Stimulated activated CD8-positive, alpha-beta memory T cell treated with anti-CD3 and anti-CD28 coated beads, Interleukin-7, amount 100 ng/mL, for 24 hours (primary cell): ENCODE measurements at places on chromosomes 6 and 20.

GRCh38 chr20:62748311-62748710, 39.7 kb downstream of the NTSR1 start:
- DNase-seq, result no peak

DNA sequence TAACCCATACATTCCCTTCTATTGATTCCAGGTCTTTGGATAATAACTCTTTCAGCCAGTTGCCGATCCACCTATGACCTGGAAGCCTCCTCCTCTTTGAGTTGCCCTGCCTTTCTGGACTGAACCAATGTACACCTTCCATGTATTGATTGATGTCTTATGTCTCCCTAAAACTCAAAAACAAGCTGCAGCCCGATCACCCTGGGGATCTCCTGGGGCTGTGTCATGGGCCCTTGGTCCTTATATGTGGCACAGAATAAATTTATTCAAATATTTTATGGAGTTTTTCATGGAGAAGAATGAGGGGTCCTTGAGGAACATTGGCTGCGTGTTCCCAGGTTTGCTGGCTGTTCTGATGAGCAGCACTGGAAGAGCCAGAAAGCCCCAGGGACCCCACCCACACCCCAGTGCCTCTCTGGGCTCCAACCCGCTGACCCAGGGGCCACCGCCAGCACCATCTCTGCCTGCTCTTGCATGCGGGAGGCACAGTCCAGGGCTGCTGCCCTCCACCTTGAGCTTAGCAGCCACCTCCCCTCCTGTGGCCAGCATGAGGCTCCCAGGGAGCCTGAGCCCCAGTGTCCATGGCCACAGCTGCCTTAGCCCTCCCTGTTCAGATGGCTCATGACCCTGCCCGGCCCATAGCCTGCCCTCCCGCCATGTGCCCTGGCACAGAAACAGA, 36.5 kb upstream of the CST7 start:
- no peak for DNase-seq

DNA sequence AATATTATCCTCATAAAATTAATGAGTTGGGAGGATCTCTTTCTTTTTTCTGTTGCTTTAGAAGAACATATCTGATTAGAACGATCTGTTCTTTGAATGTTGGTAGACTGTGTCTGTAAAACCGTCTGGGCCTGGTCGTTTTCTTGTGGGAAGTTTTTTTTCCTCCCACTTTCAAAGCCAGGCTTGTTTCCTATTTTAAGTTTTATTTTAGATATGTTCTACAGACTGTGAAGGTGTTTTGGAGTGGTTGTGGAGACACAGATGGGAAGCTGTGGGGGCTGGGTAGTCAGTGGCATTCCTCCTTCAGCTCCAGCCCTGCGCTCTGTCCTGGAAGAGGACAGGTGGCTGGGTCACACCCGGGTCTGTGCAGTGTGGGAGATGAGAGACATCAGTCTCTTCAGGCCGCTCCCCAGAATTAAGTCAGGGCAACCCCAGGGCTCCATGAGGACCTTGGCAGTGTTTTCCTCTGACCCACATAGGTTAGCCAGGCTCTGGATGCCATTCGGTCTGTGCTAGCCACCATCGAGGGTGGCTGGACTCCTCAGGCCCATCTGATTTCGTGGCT, 92.0 kb upstream of the SCP2D1 start:
- DNase-seq, result no peak

- no peak for DNase-seq
Observed at GRCh38 chr20:17467120-17467655, 64.0 kb downstream of the BFSP1 start.

- DNase-seq, result no peak
Observed at GRCh38 chr6:1766654-1767053, 156.9 kb downstream of the FOXC1 start.

DNA sequence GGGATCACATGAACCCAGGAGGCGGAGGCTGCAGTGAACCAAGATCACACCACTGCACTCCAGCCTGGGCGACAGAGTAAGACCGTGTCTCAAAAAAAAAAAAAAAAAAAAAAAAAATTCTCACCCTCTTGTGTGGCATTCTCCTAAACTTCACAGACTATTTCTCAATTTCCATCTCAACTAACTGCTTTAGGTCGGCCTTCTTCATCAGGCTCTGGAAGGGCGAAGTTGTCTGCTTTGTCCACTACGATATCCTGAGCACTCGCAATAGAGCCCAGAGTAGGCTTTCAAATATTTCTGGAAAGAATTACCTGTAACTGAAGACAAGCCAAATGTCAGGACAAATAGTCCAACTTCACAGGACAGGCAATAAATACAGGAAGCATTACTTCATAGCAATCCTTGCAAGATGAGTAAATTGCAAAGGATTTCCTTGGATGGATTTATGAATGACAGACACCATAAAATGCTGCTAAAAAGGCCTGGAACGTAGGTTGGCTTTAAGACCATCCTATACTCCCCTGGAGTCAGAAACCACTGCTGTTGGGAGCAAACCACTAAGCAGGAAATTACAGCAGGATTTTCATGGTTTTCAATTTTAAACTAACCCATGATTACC, 116.3 kb upstream of the SLC2A12 start:
- DNase-seq, result no peak

- no peak for DNase-seq
Observed at GRCh38 chr20:61803915-61804751, 261.5 kb downstream of the TAF4 start.

GRCh38 chr6:139306291-139306981, 14.6 kb upstream of the TXLNB start:
- no peak for DNase-seq

DNA sequence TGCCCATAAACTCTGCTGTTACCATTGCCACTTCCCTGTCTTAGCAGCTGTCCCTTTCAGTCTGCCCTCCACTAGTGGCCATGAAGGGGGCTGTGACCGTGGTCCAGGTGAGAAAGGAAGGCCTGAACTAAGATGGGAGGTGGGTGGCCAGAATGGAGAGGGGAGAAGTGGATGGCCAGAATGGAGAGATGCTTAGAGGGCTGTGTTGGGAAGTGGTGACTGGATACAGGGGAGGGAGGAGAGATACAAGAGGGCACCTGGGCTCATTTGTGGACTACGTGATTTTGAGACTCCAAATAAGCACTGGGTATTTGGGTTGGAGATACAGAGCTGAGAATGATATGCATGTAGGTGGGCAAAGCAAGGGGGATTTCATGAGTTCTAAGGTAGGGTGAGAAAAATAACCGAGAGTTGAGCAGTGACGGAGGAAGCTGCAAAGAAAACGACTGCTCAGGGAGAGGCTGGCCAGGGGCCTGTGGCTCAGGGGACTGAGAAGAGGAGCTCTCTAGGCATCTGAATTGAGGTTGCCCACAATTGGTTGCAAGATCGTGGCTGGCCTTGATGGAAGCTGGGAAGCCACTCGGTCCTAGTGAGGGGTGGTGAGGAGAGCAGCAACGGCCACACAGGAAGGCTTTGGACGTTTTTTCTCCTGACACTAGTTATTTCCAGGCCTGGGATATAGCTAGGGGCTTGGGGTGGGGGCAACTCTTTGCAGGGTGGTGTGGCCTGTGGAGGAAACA, 36.9 kb downstream of the PANK2 start:
- no peak for DNase-seq

DNA sequence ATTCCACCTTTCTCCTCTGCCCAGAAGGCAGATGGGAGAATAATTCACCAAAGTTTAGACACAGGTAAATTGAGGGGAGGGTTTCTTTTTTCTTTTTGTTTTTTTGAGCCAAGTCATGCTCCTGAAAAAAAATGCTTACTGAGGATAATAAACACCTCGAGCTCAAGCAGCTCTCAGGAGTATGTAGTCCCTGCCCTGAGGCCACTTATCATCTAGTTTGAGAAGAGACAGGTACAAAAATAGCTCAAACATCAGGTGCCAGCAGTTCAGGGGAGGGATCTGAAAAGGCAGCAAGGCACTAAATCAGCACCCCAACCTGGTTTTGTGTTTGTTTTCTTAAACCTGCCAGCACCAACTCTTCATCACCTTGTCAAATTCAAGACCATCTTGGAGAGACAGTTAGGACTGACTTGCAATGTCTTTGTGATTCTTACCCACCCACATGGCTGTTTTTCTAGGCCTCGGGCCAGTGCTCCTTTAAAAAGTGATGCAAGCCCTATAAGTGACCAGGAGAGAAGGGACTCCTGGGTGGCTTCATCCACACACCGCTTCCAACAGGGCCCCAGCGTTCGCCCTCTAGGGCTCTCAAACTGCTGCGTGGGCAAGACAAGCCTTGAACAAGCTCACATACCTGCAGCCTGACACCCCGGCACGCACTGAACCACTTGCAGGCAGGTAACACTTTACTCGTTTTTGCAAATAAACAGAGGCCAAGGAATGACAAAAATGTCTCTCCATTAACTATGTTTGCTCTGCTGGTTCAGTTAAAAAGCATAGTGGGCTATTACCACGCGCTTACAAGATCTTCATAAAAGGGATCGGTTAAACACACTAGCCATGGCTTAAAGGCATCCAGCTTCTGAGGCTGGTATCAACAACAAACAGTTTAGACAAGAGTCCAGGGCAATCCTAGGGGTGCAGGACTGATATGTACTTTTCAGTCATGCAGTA, 13.9 kb downstream of the JAG1 start:
- no peak for DNase-seq

DNA sequence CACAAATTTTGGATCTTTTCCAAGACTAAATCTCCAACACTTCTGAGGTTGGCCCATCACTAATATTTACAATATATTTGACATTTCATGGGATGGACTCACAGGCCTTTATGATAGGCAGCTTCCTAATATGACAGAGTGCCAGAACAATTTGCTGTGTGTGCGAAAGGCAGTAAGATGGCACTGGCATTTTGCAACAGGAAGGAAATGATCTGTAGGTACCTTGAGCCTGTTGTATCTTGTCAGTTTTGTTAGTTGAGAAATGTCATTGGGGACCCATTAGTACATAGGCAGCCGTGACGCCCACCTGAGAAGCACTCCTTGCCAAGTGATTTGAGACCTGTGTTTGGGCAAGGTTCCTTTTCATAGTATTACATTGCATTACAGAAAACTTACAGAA, 153.4 kb upstream of the HEY2 start:
- no peak for DNase-seq

DNA sequence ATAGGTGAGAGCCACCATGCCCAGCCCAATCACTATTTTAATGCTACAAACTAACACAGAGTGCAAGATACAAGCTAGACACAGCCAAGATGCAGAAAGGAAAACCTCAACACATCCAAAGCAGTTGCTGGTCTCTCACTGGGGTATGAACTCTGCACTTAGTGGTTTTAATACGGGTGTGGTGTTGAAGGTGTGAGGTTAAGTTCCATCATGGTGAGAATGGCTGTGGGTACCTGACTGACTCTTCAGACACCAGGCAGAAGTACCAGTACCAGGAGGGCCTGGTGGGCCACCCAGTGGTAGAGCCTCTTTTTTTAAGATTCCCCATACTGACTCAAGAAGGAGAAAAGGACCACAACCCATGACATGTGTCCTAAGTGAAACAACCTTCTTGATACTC, 13.0 kb downstream of the GNAS-AS1 start:
- DNase-seq, result no peak

DNA sequence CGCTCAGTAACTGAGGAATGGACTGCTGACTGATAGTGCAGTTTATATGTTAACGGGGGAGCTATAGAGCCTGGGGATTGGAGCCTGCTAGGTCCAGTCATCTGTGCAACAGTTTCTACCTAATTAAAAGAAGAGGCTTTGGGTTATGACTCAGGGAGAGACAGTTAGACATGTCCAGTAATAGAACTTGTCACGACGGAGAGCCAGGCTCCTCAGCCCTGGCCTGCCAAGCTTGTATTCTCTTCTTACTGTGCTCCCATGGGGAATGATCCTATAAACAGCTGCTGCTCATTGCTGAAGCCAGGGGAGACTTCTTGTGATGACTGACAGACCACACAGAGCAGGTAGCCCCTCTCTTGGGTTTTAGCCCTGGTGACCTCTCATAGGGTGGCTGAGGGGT, 69.3 kb downstream of the SYNJ2 start:
- no peak for DNase-seq

DNA sequence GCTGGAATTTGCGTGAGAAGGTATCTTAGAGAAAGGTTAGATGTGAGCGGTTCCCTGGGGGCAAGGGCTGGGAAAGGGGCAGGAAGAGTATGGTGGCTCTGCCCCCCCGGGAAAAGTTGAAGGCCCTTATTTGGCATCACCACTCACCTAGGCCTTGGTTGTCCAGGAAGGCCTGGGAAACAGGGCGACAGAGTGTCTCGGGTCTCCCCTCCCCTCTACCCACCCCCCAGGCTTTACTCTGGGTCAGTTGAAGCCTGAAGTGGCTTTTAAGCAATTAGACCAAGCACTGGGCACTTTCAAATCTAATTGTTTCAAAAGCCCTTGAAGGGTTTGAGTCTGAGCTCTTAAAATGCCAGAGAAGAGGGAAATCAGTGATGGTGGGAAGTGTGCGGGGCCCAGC, 30.2 kb upstream of the FOXP4 start:
- no peak for DNase-seq

GRCh38 chr6:92892626-92893170, 526.7 kb downstream of the EPHA7 start:
- DNase-seq, result no peak

GRCh38 chr6:42113936-42114636, 28.3 kb downstream of the C6orf132 start:
- no peak for DNase-seq

DNA sequence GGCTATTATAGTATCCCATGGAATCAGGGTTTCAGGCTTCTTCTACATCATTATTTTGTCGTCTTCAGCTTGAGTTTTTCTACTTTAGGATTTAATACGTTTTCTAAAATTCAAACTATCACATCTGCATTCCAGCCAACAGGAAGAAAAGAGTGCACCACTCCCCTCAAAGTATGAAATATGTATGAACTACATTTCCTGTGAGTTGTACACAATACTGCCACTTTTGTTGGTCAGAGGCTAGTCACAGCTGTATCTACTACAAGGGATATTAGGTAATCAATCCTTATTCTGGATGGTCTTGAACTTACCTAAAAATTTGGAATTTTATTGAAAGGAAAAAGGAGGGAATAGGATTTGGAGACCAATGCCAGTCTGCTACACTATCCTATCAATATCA, 235.6 kb upstream of the TBX18 start:
- no peak for DNase-seq

DNA sequence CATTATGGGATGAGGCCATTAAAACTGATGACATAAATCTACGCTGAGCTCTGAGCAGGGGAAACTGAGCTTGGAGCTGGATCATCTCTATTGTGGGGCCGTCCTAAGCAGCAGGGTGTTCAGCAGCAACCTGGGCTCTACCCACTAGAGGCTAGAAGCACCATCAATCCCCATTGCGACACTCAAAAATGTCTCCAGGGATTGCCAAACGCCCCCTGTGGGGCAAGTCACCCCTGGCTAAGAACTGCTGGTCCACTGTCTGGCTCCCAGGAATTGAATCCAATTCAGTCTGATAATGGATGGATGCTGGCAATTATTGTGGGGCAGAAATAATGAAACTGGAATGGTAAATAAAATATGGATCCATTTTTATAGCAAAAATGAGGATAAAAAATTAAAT, 38.2 kb downstream of the PMEPA1 start:
- no peak for DNase-seq

DNA sequence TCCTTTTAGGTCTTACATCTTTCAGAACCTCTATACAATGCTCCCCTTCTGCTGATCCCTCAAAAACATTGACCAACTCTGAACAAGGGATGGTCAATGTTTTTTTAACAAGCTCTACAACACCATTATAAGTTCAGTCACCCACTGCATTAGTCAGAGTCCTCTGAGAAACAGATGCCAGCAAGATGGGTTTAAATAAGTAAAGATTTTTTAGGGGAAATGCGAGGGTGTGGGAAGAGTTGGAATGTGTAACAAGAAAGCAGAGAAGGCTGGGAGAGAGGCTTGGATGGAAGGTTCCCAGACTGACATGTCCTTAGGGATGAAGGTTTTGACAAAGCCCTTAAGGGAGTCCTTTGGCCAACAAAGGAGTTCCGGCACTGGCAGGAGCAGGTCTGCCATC, 478.3 kb downstream of the FRK start:
- DNase-seq, result no peak

- no peak for DNase-seq
Observed at GRCh38 chr6:43939281-43940070, 169.5 kb downstream of the VEGFA start.
